HT-29 (cell line): ENCODE measurements at places on chromosomes 2 and 18.

- DNase-seq, result no peak
Measured at GRCh38 chr2:63497576-63497975, 90.7 kb downstream of the WDPCP start.

- no peak for DNase-seq
Measured at GRCh38 chr18:7876354-7877104, 309.4 kb downstream of the PTPRM start.

GRCh38 chr2:229231328-229231868, 39.7 kb downstream of the PID1 start:
- DNase-seq, result no peak

GRCh38 chr2:157302492-157303099, 23.0 kb downstream of the ERMN start:
- DNase-seq, result peak; percentile 76

DNA sequence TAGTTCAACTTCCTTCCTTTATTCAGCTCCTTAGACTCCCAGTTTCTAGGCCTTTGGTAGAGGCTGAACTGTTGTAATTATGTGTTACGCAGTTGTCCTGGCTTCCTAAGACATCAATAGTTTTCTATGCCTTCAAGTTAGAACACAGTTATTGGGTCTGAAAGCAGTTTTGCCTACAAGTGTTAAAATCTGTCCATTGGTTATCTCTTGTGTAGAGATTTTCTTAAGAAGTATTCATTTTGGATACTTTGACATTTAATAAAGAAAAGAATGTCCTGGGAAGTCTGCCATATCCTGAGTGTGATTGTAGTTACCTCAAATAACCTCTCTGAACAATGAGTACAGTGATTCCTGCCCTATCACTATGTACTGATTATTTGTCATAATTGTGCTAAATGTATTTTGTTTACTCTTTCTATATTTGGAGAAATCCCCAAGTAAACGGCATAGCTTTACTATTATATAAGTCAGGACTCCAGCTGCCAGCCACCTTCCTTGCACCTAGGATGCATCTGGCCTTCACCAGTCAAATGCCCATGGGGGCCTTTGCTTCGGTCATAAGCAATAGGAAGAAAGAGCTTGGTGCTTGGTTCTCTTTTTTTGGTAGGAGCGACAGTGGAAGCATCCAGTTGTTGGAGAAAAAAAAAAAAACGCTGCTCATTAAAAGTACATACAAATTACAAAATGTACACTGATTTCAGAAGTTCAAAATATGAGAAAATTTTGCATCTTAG, 449.5 kb upstream of the PKDCC start:
- DNase-seq, result no peak

DNA sequence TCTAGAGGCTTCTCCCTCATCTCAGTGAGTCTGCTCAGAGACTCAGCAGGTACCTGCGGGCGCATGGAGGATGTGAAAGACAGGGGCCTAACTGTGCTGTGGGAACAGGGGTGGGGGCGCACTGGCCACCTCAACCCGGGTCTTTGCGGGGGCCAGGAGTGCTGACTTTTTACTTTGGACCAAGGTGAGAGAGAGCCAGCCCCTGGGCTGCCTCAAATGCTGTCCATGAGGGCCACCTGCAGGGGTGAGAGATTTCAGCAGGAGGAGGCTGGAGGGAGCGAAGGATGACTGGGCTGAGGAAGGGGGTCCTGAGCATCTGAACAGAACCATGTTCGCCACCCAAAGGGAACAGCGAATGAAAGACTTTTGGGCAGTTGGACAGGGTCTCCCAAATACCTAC, 129.4 kb downstream of the TNS1 start:
- DNase-seq, result no peak

GRCh38 chr2:15936277-15937104, 3.9 kb upstream of the MYCN start:
- no peak for DNase-seq

DNA sequence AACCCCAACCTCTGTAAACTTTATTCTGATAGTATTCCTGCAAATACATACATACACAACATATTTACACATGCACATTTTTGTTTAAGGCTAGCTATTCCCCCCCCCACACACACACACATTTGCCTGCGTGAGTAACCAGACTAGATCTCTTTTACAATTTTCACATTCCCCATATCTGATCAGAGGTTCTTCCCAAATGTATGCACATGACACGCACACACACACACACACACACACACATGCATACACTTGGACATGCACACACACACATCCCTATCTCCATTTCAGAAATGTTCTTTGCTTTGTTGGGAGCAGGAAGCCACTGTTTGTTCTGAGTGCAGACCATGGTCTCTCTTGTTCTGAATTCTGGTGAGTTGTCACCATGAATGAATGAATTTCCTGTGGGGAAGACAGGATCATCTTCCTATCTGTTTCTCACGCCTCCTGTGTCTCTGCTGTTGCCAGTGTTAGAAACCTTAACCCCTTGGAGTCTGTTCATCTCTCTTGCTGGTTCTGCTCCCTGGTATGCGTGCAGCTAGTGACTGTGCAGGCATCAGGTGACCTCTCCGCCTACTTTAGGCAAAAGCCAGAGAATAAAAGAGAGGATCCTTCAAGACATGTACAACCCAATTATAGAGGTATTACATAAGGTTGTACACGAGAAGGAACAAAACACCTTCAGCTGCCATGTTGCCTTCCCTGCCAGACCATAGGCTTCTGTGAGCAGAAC, 251.0 kb upstream of the RAB12 start:
- DNase-seq, result no peak

DNA sequence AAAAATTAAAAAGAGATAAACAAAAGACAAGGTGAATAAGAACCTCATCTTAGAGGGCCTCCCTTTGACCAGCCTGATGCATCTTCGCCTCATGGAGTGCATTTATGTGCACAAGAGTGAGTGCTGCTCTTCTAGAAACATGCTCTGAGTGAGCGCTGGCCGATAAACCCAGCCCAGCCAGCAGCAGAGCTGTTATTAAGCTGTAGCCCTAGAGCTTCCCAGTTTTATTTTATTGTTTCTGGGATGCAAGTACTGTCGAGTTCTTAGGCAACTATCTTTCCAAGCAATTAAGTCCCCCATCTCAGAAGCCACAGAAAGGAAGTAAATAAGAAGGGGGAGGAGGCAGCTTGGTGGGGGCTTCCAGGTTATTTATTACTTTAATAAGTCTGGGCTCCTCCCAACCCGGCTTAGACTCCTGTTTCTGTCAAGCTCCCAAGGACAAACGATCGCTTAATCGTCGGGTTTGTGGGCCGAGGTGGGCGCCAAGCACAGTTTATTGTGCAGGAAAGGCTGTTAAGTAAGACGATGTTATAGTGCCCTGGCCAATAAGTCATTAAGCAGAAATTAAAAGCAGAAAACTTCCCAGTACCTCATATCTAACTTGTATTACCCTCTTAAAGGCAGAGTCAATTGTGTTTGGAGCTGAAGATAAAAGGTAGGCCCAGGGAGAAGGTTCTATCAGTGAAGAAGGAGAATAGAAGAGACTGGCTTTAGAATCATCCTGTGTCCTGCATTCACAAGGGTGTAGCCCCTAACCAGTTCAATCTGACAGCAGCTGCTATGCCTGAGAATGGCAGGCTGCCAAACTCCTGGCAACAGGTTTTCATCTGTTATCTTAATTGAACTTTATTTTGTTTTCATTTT, 176.3 kb downstream of the PIK3C3 start:
- DNase-seq, result no peak

DNA sequence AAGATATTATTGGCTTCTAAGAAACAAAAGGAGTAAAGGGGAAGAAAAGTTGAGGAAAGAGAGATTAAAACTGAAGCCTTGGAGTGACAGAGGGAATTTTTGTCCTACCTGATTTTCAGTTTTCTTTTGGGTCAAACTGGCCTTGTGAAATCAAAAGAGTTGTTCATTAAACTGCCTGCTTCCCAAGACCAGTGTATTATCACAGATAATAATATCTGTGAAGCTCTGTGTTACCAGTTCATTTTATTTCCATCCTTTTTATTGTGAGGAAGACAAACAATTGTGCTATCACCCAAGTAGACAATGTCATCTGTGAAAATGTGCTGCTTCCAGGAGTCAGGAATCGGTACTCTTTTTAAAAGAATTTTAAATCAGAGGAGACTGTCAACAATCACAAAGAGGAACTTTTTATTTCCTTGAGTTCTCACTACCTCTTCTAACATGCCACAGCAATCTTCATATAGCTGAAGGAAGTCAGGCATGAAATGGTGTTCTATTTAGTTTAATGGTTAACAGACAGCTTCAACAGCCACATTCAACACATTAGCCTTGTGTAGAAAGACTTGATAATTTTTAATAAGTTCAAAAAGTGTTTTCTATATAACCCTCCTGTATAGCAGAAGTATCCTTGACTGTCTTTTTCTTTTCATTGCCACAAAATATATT, 554.8 kb downstream of the PIK3C3 start:
- DNase-seq, result no peak

DNA sequence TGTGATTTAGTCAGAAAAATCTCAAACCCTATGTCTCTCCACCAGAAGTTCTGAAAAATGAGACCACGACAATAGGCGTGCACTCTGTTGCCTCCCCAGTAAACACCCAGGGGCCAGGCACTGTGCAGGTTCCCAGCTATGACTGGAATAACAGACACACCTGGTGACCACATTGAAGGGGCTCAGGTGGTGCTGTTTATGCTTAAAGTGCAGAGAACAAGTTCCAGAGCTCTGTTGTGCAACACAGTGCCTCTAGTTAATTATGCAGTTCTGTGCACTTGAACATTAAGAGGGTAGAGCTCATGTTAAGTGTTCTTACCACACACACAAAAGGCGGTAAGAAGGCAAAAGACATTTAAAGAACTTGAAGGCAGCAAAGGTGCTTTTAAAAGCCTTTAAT, 52.6 kb upstream of the AFF3 start:
- DNase-seq, result no peak
